ENCODE measurements at places on chromosomes 6 and 20.

GRCh38 chr6:56555438-56555872, 87.2 kb downstream of the DST start:
- DNase-seq, result no peak

GRCh38 chr6:30793521-30794194, 49.3 kb upstream of the IER3 start:
- no peak for DNase-seq

DNA sequence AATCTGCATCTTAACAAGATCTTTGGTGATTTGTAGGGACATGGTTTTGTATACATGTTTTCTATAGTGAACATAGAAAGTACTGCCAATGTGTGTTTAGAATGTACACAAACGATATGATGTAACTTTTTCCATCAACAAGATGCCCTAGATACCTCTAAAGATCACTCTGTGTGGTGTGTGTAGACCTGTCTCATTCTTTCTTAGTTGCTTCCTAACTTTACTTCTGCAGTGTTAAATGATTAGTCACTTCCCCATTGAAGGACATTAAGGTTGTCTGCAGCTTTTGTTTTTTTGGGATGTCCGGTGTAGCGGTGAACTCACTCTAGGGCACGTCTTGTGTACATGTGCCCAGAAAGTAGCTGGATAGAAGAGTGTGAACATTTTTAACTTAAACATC, 35.9 kb downstream of the CDYL start:
- no peak for DNase-seq

GRCh38 chr6:42745083-42745639, 742 bp downstream of the TBCC start:
- DNase-seq, result no peak

GRCh38 chr6:156647140-156647784, 129.9 kb upstream of the ARID1B start:
- no peak for DNase-seq

DNA sequence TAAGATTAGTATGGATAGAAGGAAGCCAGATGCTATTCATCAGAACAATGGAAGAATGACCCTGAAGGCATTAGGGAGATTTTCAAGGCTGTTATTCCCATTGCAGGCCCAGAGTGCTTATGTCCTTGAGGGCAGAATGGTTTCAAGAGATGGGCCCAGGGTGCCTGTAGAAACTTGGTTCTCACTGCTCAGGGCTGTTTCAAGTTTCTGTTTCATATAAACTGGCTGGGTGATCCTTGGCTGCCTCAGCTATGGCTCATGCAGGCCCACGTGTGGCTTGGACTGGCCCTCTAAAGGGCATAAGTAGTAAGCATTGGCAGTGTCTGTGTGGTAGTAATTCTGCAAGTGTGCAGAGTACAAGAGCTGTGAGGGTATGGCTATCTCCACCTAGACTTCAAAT, 540.9 kb upstream of the MAN1A1 start:
- no peak for DNase-seq

GRCh38 chr6:79869600-79870084, 77.7 kb downstream of the ELOVL4 start:
- no peak for DNase-seq

- no peak for DNase-seq
Measured at GRCh38 chr6:130778946-130779657, 48.1 kb upstream of the SMLR1 start.

- no peak for DNase-seq
Measured at GRCh38 chr6:70163795-70164194, 139.1 kb downstream of the COL9A1 start.

- DNase-seq, result no peak
Measured at GRCh38 chr6:7707787-7708186, 18.1 kb upstream of the BMP6 start.

Measured in C1 segment of cervical spinal cord (tissue), 14 donors.